Aorta (tissue), 5 donors: ENCODE measurements at places on chromosomes 5 and 9. TPM values are rescaled to one million over a fixed set of nuclear protein-coding genes. Genes with fewer than 3 reads are reported as not detected.

SPATA31E1 gene
- total RNA-seq: not detected

GALNT10 gene
- 44.2 TPM for total RNA-seq

PCDHGB6 gene
- total RNA-seq: 9.5 TPM

C5orf24 gene
- 71.4 TPM for total RNA-seq

CXCL14 gene
- total RNA-seq: 219 TPM

DNAJC21 gene
- total RNA-seq: 50.9 TPM

HEXB gene
- 122 TPM for total RNA-seq

SLC6A7 gene
- total RNA-seq: not detected

MAMDC2 gene
- total RNA-seq: 5.9 TPM
